Hindlimb muscle (tissue), 1 donor: ENCODE measurements at places on chromosomes 5 and 9.
A peak's percentile ranks its signal among the peaks of the same experiment; 100 is the strongest.

DNA sequence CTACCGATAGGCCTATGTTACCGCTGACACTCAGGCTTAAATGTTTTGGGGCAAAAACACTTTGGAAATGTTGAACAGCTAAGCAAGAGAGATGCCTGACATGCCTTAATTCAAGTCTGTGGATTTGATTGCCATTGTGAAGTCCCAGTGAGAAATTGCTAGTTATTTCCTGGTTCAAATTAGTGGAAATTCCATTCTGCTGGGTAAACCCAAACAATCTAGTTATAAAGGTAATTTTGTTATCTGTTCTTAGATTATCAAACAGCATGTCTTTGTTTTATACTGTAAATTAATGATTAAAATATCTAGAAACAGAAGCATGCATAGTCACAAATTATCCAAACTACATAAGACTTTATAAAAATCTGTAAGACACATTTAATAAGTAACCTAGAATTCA, 96.6 kb downstream of the PJA2 start:
- DNase-seq = no peak

DNA sequence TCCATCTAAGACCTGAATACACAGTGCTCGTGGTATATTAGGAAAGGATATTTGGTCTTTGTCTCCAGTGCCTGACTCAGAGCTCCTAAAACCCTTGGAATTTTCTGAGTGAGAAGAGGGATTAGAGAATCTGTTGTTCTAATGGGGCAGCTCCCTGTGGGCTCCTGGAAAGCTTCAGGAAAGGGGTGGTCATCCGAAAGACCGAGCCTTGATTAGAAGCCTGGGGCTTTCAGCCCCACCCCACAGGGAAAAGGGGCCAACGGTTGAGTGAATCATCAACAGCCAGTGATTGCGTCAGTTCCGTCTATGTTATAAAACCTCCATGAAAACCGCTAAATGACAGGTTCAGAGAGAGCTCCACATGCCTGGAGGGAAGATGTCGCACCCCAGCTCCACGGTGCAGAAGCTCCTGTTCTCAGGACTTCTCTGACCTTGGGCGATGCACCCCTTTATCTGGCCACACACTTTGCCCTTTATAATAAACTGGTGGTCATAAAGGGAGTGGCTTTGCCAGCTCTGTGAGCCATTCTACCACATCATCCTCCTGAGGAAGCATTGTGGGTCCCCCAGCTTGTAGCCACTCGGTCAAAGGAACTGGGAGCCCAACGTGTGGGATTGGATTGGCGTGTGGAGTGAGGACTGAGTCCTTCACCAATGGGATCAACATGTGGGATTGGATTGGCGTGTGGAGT, 71.0 kb upstream of the ICE1 start:
- no peak for DNase-seq

GRCh38 chr5:130706696-130707095, 458.4 kb downstream of the HINT1 start:
- DNase-seq = no peak

DNA sequence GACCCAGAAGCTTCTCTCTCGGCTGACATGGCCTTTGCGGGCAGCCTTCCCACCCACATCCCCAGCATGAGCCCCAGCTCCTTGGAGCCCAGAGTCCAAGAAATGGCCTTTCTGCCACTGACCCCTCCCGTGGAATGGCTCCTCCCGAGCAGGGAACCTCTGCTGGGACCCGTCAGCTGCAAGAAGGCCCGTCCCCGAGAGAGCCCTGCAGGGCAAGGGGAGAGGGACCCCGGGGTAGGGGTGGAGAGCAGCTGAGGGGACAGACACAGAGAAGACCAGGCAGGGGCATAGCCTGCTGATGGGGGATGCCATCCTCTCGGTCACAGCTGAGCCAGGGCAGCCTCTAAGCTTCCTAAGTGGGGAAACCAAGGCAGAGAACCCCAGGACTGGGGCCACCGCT, 11.2 kb upstream of the NOTCH1 start:
- DNase-seq = no peak

DNA sequence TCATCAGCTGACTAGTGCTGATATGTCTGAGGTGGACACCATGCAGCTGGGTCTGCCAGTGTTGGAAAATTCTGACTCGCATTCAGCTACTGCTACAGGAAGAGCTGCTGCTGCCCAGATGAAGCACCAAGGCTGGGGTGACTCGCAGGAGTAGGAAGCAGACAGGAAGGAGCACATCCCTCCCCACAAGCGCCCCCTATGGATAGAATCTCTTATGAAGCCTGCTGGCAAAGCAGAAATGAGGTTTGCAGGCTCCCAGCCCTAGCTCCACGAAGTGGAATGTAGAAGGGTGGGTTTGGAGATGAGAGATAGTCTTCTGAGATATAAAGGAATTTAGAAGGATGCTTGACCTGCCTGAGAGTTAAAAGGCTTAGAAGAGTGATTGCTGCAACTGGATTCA, 443.0 kb downstream of the ACTL7B start:
- DNase-seq = no peak

- DNase-seq = no peak
Measured at GRCh38 chr5:55071413-55071812, 31.0 kb upstream of the GZMA start.

GRCh38 chr5:39040875-39041274, 33.3 kb downstream of the RICTOR start:
- no peak for DNase-seq

DNA sequence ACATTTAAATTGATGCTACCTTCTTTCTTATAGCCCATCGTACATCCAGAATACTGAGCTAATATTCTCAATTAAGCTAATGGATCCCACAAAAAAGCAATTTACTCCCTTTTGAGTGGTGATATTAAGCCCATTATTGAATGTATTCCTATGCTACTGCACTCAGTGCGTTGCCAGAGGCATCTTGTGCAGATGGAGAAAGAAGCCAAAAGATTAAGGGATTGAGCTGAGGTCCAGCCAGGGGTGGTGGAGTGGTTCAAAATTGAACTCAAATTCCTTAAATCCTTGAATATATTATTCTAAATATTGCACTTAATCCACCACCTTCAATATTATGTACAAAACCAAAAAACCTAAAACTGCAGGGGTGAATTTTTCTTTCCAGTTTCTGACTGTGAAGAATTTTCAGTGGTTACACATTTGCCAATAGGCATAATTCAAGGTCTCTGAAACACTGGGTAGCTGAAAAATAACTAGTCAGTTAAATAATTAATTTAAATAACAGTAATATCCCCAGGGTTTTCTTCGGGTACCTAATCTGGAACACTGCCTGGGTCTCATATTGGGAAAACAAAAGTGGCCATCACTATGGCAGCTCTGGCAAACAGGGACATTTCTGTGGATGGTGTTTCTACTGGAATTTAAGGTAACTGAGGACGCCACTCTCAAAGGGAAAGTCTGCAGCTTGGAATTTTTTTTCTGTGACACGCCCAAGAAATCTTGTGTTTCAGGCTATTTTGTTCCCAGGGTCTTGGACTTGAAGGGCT, 6.2 kb upstream of the LIFR start:
- DNase-seq = no peak

- no peak for DNase-seq
Measured at GRCh38 chr9:78609450-78609849, 312.5 kb downstream of the PSAT1 start.

DNA sequence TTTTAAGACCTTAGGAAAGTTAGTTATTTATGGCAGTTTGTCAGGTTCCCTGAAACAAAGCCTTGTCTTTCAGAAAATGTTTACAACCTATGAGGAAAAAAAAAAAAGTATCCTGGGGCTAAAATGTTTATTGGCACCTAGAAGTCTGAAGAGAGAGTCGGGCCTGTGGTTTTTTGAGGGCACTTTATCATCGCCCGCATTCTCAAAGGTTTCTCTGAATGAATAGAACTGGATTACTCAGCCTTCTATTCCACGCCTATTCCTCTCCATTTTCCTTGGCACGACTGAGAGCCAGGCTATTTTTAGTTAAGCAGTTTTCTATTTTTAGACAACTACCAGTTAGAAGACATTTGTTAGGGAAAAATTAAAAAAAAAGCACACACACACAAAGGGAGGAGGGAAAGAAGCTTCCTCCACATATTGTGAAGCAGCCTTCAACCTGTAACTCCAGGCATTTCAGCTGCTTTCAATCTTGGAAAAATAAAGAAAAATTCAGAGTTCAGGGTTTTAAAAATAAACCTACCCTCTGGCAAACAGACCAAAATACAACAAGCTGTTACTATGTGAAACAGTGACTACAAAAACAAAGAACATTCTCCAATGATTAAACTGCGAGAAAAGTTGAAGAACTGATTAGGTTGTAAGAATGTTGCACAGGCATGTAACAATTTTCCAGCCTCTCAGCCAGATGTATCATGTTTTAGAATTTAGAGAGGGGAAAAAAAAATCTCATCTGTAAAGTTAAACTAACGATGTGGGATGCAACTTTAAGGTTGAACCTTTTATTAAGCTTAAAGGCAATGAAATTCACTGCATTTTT, 97.0 kb downstream of the MEF2C start:
- DNase-seq = peak; percentile 76

DNA sequence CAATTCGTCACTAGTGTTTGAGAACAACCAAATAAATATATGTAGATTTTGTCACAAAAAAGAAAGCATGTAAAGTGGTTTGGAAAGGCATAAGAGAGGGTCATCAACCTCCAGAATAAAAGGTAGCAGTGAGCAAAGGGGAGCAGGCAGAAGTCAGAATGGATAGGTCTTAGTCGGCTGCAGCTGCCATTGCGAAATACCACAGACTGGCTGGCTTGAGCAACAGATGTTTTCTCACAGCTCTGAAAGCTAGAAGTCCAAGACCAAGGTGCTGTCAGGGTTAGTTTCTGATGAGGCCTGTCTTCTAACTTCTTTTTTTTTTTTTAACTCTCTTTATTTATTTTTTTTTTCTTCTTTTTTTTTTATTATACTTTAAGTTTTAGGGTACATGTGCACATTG, 208.1 kb upstream of the PIK3R1 start:
- DNase-seq = no peak

DNA sequence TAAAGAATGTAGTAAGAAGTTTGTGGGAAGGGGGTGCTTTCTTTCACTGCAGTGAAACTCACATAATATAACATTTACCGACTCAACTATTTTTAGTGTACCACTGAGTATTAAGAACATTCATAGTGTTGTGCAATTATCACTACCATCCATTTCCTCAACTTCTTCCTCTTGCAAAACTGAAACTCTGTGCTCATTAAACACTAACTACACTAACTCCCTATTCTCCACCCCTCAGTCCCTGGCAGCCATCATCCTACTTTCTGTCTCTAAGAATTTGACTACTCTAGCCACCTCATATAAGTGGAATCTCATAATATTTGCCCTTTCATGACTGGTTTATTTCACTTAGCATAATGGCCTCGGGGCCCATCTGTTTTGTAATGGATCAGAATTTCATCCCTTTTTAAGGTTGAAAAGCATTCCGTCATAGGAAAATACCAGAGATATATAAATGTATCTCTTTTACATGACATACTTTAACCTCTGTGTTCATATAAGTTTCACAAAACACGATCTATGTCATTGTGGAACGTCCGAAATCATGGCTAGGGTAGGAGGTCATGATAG, 56.3 kb upstream of the DIRAS2 start:
- DNase-seq = no peak

GRCh38 chr5:181207214-181207959, 2.4 kb upstream of the TRIM7 start:
- DNase-seq = peak; percentile 80
